ENCODE measurements at places on chromosomes 13 and 19.

DNA sequence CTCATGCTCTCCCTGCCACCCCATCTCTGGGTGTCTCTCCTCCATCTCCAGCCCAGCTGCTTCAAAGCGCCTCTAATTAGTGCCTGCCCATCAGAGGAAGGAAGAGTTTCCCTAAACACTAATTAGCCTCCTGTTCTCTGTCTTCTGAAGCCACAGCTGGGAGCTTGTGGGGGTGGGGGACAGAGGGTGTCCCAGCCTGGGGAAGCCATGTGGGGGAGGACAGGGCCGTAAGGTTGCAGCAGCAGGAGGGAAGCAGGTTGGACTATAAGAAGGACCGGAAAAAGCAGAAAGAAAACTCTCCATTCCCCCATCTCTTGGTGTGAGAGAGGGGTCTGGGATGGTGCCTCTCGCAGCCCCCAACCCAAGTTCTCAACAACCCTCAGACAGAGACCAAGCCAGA, 26.2 kb downstream of the SLC8A2 start:
- DNase-seq = no peak

DNA sequence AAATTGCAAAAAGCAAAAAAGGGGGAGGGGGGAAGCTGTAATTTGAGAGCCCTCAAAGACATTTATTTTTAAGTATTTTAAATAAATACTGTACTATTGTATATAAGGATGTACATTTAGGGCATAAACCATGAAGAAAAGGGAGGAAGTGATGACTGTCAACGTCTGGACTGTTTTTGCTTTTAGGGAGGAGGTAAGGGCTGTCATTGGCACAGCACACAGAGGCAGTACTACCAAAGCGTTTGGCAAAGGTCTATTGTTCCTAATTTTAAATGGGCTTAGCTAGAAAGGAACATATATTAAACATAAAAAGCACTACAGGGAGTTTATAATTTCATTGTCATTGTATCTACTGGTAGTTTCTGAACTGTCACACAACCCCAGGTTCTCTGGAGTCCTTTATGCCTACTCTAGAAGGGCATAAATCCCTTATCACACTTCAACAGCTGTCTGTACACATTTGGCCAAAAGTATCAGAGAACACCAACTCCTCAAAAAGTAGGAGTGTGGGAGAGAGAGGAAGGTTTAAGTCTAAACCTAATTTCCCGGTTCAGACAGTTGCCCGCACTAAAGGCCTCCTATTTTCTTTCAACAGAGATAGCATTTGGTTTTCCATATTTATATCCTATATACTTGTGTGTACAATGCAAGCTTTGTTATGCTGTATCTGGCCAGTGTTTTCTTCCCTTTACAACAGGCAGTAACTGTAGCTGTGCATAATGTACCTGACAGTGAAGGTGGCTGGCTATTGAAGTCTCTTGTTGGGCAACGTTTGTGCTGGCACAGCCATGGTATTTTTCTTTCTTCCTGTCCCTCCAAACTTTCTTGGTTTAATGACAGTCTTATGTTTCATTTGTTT, 406.2 kb downstream of the KLF5 start:
- no peak for DNase-seq

DNA sequence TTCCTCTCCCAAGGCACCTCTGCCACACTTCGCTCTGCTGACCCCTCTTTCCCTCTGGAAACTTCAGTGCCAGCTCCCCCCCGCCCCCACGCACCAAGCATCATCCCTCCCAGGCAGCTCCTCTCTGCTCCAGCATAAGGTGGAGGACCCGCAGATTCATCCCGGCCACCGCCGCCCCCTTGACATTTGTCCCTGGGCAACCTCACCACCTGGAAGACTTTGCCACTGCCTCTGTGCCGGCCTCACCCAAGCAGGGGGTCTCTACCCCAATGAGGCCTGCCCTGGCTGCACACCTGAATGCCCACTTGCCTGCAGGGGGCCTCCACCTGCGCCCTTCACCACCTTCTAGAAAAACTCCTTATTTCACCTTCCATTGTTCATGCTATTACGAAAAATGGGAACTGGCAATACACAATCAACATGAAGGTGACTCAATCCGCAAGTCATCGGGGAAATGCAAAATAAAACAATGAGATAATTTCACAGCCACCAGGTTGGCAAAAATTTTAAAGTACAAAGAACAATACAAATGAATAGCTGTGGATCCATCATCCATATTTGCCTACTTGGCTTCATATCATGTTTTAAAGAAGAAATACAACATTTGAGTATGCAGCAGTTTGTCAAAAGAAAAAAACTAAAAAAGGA, 21.9 kb downstream of the CCNE1 start:
- DNase-seq = no peak

DNA sequence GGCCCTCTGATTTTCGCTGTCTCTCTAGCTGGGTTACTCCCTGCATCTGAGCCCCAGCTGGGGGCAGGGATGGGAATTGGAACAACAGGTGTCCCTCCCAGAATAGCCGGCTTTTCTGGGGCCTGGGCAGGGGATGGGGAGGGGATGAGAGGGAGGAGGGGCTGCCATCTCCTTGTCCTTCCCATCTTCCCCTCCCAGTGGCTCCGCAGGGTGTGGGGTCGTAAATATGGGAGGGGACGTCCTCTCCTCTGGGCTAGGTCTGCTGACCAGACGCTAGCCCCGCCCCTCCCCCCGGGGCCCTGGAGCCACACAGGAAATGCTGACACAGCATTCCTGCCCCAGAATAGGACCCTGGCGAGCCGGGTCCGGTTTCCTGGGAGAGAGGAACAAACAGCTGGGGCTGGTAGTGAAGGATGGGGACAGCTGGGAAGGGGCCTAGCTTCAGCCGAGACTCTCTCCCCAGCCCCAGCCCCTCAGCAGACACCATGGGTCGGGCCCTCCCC, 1.1 kb downstream of the RYR1 start:
- DNase-seq = no peak

GRCh38 chr13:60645676-60646075, 248.7 kb downstream of the TDRD3 start:
- DNase-seq = no peak

- DNase-seq = no peak
These were observed 23.0 kb upstream of the IL17D start for GRCh38 chr13:20680416-20681080.

DNA sequence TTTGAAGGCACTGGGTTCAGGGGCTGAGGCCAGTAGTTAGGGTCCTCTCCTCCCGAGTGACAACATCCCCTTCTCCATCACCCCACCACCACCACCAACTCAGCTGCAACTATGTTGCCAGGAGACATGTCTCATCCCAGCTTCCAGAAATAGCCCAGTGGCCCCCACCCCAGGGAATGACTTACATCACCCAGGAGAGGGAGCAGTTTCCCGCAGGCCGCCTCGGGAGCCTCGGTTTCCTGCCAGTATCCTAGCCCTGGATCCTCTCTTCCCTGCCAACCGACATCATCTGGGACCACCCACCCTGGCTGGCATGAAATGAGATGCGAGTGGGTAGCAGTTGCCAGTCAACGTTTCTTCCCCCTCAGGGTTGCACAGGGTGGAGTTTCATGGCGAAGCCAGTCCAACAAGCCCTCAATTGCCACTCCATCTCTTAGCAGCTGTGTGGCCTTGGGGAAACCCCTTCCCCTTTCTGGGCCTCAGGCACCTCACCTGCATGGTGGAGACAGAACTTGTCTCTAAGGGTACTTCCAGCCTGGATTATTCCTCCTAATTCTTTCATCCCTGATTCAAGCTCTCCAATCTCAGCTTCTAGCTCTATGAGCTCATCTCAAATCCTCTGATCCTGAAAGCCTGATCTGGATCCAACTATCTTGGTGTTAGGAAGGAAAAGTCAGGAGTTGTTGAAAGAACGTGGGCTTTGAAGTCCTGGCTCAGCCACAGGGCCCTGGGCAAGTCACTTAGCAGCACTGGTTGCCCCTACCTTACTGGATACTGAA, 3.9 kb upstream of the GSK3A start:
- no peak for DNase-seq

GRCh38 chr13:27421101-27421871, 3.1 kb upstream of the GTF3A start:
- DNase-seq = no peak

DNA sequence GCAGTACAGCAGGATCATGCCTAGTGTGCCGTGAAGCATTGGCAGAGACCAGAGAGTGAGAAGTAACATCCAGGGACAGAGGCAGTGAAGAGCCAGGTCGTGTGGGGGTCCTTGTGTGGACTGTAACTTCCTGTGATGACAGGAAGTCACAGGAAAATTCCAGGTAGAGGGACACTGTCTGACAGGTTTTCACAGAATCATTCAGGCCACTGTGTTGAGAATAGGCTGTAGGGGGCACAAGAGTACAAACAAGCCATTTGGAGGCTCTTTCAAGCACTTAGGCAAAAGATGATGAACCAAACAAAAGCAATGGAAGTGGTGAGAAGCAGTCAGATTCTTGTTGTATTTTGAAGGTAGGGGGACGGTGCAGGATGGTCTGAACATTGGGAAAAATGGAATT, 46.4 kb downstream of the N4BP2L1 start:
- no peak for DNase-seq

GRCh38 chr19:23792784-23793183, 34.1 kb upstream of the ZNF681 start:
- no peak for DNase-seq

GRCh38 chr13:32791545-32792172, 205.4 kb downstream of the PDS5B start:
- DNase-seq = no peak
